ENCODE measurements at places on chromosomes 5 and 9. TPM values are rescaled to one million over a fixed set of nuclear protein-coding genes. Genes with fewer than 3 reads are reported as not detected.
A peak's percentile ranks its signal among the peaks of the same experiment; 100 is the strongest.

RBM27 gene
- total RNA-seq: 22.1 TPM

GFI1B gene
- total RNA-seq: not detected

DNA sequence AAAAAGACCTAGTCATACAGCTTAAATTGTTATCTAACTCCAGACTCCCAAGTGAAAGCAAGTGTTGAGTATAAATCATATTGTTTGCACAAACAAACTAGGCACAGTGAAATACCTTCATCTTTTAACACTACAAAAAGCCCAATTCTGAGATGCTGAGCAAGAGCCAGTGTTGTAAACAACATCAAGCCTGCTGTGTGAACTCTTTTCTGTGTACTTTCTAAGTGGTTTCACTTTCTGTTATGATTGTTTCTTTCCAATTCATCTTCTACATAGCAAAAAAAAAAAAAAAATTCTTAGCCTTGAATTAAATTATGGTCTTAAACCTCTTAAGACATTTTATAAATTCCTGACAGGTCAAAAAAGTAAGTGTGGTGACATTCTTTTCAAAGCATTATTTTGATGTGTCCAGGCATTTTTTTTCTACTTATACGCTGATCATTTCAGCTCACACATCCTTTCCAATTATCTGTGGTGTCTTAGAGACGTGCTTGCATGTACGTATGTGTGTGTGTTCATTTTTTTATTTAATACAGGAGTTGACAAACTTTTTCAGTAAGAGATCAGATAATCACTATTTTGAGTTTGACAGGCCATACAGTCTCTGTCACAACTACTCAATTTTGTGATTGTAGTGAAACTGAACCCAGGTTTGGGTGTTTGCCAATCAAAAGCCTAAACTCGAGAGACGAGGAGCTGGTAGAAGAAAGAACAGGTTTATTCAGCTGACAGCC is 556.1 kb downstream of the CDH9 start:
- H3K27ac ChIP-seq: no peak overlapping the region
- no peak for DNase-seq
- no peaks in the 10 kb centered on the region for H3K27me3 ChIP-seq
- H3K4me1 ChIP-seq: no peaks in the 10 kb centered on the region

IGIP gene
- total RNA-seq: 10.5 TPM

NKD2 gene
- not detected for total RNA-seq

DNA sequence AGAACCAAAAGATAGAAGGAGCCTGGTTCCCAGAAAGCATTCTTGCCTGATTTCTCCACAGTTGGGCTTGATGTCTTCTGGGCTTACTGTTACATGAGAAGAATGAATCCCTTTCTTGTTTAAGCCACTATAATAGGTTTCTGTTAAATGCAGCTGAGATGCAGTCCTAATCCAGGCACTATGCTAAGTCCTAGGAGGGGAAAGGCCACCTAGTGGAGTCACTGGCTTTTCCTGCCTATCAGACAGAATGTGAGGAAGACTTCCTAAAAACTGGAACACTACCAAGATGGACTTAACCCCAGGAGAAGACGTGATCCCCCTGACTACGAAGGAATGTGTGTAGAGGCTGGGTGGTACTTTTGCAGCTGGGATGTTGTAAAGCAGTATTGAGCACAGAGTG is 34.3 kb upstream of the FSD1L start:
- no peak for DNase-seq
- H3K27ac ChIP-seq: no peak overlapping the region
- peak overlapping the region; percentile 20 for H3K4me3 ChIP-seq
- H3K27me3 ChIP-seq: no peaks in the 10 kb centered on the region
- peaks cover 9% of the 10 kb centered on the region for H3K4me1 ChIP-seq
- H3K36me3 ChIP-seq: no peaks in the 10 kb centered on the region

DNA sequence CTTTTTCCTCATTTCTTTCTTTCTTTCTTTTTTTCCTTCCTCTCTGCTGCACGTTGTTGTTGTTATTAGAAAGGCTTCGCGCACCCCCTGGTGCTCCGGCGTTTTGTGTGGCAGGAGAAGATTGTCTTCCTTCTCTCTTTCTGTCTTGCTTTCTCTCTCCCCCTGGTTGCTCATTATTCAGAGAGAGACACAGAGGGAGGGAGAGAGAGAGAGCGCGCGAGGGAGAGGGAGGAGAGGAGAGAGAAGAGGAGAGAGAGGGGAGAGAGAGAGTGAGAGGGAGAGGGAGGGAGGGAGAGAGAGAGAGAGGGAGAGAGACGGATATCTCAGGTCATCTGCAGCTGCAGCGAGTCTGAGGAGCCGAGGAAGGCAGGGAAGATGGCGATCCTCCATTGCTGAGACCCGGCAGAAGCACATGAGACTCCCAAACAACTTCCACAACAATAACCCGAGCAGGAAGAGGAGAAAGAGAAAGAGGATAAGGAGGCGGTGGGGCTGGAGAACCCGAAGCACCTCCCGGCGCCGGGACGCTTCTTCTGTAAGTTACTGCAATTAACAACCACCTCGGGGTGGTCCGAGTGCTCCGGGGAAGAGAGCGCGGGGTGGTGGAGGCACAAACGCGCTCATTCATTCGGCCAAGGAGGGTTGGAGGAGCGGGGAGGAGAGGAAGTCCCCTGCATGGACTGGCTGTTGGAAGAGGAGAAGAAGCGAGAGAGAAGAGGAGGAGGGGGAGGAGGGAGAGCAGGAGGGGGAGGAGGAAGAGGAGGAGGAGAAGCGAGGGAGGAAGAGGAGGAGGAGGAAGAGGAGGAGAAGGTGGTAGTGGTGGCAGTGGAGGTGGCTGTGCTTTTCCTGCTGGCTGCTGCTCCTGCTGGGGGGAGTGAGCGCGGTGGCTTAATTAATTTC is at the start of gene ZNF462:
ZNF462 (plus strand) TSS at position 346 of the 900 bp plus-strand sequence. CDS start 60,218 bp downstream, outside the sequence.
- DNase-seq: peak; percentile 86
- H3K4me3 ChIP-seq: peak within 1 kb of the TSS; percentile 90
- H3K27ac ChIP-seq: peak within 1 kb of the TSS; percentile 79
- peaks cover 17% of the 10 kb centered on the region for H3K4me1 ChIP-seq
- H3K27me3 ChIP-seq: peaks cover 13% of the 10 kb centered on the region
